Activated CD4-positive, alpha-beta memory T cell treated with anti-CD3 and anti-CD28 coated beads for 36 hours (primary cell): ENCODE measurements at places on chromosomes 2 and 18. TPM values are rescaled to one million over a fixed set of nuclear protein-coding genes. Genes with fewer than 3 reads are reported as not detected.

DNA sequence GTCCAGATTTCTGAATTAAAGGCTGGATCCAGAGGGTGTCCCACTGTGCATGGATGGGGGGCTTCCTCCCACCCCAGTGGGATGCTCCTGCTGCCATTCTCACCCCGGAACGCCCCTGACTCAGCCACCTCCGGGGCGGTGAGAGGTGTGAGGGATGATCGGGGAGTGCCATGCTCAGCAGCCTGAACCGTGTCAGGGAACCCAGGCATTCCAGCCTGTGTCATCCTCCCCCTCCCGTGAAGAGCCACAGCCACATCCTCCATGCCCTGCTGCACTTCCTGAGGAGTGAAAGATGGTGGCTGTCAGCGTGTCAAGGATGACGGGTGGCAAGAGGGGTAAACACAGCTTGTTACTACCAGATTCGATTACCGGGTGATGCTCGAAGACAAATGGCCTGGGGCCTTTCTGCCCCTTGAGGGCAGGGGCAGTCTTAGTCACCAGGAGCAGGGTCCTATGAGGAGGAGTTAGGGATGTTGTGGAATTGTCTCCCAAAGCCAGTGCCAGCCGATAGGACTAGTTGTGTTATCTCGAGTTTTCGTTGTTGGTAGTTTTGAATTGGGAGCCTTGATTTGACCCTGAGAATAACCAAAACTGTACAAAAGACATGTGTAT lies 80.8 kb downstream of the TCF7L1 start:
- no peak for DNase-seq

DNA sequence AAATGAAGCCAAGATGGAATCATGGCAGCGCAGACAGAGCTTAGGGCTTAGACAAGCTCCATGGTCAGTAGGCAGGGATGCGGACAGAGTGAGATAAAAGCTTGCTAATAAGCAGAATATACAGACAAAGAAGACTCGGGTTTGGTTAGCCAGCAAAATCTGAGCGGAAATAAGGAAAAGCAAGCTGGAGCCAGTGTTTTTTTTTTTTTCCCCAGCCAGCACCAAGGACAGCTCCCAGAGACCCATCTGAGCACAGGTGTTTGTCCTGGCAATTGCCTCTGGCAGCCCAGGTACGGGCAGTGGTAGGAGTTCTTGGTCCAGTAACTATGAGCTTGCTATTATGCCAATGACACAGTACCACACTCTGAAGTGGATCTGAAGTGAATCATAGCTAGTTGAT lies 187.6 kb downstream of the ADCYAP1 start:
- no peak for DNase-seq

- no peak for DNase-seq
These were observed 61.8 kb upstream of the GPR45 start for GRCh38 chr2:105179469-105180372.

Gene ZDBF2
- total RNA-seq = 7.4 TPM

DNA sequence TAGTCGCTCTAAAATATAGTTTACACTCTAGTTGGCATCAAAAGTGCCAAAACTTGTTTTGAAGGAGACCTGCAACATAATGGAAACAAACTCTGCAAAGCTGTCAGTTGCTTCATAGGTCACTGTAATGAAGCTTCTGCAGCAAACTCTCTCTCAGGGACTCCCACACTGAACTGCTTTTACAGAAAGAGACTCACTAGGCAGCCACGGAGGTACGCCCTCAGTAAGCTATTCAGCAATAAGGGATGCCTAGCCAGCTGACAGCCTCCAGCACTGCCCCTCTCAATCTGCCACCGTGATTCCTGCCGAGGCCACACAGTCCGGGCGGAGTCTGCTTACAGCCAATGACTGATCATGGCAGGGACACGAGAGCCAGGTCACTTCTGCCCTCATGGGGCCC lies 51.1 kb downstream of the COLEC12 start:
- no peak for DNase-seq
